Activated T-helper 1 cell treated with anti-CD3 and anti-CD28 coated beads, Interleukin-2, amount 50 U/mL, for 16 hours (primary cell): ENCODE measurements at places on chromosomes 1 and 21.

DNA sequence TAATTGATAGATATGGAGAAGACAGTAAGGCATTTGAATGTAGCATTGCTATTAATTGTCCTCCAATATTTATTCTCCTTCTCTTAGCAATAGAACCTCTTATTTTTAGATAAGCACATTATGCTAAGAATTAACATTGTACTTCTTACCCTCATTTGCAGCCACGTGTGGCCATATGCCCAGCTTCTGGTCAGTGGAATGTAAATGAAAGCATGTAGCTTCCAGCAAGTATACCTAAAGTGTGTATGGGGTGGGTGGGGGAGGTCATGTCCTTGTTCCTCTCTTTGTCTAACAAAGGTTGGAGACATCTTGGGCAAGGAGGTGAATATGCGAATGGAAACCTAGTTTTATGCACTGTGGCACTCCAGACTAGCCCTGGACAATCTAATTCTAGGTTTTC lies 133.6 kb upstream of the HMCN1 start:
- no peak for DNase-seq

DNA sequence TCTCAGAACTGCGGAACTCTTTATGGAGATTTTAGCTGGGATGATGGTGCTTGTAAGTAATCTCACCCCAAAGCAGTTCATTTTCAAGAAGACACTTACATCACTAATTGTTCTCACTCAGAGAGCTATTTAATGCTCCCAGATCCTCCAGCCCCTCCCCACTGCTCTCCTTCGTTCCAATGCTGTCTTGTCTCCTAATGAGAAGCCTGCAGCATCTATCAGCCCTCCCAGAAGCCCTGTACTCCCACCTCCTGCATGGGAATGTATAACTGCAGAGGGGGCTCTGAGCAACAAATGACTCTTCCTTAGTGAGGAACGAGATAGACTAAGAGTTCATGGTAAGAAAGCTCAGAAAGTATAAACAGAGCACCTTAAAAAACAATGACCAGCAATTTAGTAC lies 377.4 kb upstream of the RUNX1 start:
- no peak for DNase-seq

DNA sequence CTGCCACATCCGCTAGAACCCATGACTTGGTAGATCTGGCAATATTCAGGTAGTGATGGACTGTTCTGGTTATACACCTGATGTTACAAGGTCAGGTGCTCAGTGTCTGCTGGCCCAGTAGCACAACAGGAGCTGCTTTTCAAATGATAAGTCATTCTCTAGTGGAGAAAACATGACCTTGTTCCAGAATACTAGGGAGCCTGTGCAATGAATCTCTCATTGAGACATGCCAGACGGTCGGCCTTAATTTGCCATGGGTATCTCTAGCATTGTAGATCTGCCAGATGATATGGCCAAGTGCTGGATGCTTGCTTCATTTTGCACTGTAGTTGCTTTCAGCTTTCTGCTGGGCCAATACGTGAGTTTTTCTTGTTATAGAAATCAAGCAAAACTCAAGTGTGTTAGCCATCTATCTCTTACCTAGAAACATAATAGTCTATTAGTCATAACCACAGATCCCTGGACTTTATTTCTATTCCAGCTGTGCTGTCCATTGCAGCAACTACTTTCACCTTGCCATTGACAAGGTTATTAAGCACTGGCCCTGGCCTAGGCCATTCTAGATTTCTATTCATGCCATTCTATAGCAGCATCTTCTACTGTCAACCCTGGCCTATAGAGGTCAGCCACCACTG lies 13.9 kb upstream of the CENPF start:
- DNase-seq = no peak

DNA sequence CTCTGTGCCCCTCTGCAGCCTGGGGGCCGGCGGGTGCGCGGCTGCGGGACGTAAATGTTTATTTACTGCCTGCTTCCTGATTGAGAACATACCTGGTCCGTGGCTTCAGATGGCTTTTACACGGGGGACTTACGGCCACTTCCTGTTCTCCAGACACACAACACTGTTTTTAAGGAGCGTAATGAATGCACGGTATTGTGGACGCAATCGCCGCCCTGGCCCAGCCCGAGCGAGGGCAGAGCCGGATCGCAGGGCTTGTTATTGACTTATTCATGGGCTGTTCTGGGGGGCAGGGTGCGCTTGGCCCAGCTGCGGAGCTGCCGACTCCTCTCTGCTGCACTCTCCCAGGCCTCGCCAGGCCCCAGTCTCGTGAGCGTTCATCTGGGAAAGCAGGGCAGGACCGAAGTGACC lies 52.8 kb upstream of the ACTRT2 start:
- no peak for DNase-seq

- no peak for DNase-seq
These were observed 22.5 kb upstream of the FCRL5 start for GRCh38 chr1:157574836-157575235.

GRCh38 chr1:219657186-219657585 lies 44.3 kb upstream of the ZC3H11B start:
- no peak for DNase-seq

DNA sequence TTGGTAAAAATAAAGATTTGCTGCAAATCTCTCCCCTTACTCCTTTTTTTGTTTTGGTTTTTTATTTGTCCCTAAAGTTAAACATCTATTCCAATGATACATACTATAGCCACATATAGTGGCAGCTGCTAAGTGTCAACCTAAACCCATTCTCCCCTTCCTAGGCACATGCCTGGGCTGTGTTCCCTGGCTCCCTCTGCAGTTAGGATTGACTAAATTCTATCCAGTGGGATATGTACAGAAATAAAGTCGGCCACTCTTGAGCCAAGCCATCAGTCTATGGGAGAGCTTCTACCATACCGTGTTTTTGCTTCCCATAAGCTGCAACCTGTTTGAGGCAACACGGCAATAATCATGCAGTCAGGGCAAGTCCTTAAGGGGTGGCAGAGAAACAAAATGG lies 23.6 kb downstream of the MCOLN3 start:
- no peak for DNase-seq

DNA sequence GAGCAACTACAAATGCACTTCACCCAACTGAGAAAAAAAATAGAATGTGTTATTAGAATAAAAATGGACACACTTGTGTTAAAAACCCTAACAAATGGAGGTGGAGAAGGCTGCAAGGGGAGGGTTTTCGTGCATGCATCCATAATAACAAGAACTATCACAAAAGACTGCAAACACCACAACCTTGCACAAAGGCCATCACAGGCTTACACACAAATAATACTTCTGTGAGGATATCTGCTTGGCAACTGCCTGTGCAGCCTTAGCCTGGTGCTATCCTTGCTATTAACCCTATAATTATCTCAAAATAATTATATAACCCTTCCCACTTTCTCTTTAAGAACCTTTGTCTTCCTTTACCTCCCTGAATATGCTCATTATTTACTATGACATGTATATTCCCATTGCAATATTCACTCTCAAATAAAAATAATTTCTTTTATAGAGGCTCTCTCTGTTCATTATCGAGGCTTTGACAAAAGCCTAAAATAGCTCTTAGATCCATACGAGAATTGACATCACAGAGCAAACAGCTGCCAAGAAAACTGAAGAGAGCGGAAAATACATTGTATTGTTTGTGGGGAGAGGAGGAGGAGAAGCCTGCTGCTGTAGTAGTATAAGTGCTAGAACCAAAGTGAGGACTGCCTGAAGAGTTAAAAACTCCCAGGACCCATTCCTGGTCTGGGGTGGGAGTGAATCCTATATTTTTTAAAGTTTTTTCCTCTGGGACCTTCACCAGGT lies 1768.7 kb downstream of the BRINP3 start:
- DNase-seq = no peak

- DNase-seq = no peak
These were observed 341.0 kb upstream of the USP24 start for GRCh38 chr1:55555956-55556725.

- DNase-seq = no peak
These were observed 581.1 kb upstream of the PLXNA2 start for GRCh38 chr1:208825300-208825699.

GRCh38 chr21:22762463-22762862 lies 1764.3 kb downstream of the NCAM2 start:
- no peak for DNase-seq
